H4 (cell line): ENCODE measurements at places on chromosomes 3 and 15. TPM values are rescaled to one million over a fixed set of nuclear protein-coding genes. Genes with fewer than 3 reads are reported as not detected.

Gene GNL3
- 75.7 and 81.7 TPM in 2 replicates for total RNA-seq

Gene SERINC4
- not detected in 2 replicates for total RNA-seq

Gene PLCD1
- total RNA-seq = 2.7 and 7.6 TPM in 2 replicates

Gene TNIK
- total RNA-seq = 0.62 and 5.5 TPM in 2 replicates

Gene TGM4
- total RNA-seq = 1.2 TPM in 1 of 2 replicates, not detected in the other

Gene EFHB
- not detected in 2 replicates for total RNA-seq

Gene C3orf20
- not detected in 2 replicates for total RNA-seq

Gene COL6A5
- not detected in 2 replicates for total RNA-seq

Gene ZBED2
- not detected in 2 replicates for total RNA-seq

Gene BNC1
- total RNA-seq = not detected in 2 replicates
